Anterior cingulate cortex (tissue), 58 donors: ENCODE measurements at places on chromosomes 1 and 21.

GRCh38 chr1:34369701-34370455 lies 193.2 kb downstream of the C1orf94 start:
- no peak for DNase-seq

DNA sequence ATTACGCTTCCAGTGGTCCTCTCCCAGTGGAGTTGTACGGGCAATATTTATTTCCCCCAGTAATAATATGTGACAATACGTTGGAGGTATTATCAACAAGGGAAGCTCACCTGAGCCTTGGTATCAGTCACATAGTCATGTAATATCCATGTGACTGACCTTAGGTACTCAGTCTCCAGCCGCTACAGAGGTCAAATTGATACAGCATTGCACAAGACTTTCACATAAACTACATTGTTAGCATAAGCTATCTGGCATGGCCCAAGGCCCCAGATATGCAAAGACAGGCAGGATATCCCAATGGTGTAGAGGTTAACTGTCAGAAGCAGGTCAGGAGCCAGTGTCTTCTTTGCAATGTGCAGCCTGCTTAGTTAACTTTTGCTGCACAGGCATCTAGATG lies 15.3 kb upstream of the CHIT1 start:
- no peak for DNase-seq

GRCh38 chr1:91129017-91129416 lies 107.2 kb upstream of the ZNF644 start:
- DNase-seq = no peak

DNA sequence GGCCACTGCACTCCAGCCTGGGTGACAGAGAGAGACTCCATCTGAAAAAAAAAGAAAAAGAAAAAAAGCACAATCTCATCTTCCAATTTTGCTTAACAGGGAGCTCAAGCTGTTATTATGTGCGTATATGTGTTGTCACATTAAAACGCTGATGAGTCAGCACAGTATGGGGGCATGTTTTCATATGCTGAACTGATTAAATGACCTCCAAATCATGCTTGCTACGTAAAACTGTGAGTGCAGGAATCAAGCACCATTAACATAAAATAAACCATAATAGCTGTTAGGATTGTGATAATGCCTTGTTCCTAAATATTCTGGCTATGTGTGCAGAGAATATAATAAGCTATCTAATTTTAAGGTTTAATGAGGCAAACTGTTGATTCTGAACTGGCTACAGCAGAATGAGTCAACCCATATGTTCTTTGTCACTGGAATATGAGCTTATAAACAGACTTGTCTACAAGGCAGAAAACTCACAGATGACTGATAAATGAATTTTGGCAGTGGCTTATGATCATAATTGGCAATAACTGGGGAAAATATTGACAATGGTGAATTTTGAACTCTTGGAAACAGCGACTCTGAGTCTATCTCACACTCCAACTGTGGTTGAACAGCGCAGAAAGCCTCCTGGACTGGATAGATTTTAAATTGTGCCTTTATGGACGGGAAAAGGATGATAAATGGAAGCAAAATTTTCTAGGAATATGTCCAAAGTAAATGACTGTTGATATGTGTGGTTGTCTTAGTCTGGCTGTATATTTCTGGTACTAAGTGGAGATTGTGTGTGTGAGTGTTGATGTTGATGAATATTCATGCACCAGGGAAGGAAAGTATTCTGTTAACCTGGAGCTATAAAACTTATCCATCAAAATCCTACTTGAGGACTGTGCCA lies 75.5 kb downstream of the VCAM1 start:
- no peak for DNase-seq

- no peak for DNase-seq
Measured at GRCh38 chr1:17831597-17831996, 76.5 kb downstream of the ACTL8 start.

GRCh38 chr1:28370239-28371009 lies 884 bp downstream of the PHACTR4 start:
- no peak for DNase-seq

- DNase-seq = no peak
Measured at GRCh38 chr1:244339073-244339692, 112.5 kb downstream of the ADSS2 start.

DNA sequence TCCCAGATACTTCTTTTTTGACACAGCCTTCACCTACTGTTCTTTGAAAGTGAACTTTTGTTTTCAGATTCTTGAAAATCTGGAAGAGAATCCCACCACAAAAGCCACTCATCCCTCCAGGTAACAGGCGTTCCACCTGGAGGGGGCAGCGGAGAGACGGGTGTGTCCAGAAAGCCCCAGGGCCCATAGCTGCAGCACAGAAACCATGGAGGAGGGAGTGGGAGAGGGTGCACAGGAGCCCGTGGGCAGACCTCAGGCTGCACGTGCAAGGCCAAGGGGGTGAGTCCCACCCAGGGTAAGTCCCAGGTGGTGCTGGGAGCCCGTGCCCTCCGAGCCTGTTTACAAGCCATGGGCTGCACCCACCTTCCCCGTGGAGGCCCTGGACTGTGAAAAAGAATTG lies 86.5 kb downstream of the PSMG1 start:
- no peak for DNase-seq

DNA sequence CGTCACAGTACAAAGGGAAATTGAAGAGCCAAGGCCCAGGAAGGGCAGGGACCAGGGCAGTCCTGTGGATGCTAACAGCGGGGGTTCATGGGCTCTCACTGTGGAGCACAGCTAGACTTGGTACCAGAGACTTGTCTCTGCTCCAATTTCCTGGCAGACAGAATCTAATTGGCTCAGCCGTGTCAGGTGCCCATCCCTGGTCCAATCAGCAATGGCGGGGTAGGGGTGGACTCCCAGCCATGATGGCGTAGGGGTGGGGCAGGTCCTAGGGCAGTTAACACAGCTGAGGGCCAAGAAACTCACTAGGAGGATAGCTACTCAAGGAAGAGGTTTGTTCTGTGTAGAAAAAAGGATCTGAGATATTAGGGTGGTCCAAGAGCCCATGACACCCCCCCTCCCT lies 39.9 kb upstream of the TENT5B start:
- no peak for DNase-seq

DNA sequence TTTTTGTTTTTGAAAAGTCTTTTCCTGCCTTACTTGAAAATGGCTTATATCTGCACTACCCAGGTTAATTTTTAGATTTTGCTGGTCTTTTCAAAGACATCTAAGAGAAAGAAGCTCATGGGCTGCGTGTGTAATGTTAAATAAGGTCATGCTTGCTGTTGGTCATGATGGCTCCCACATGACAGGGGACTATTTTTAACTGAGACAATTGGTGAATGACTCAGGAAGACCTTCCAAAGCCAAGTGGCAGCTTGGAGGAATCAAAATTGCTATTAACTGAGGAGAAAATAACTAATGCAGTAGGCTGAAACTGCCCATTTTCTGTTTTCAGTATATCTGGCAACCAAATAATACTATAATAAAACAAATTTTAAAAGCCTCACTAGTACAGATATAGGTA lies 117.1 kb upstream of the SPAG17 start:
- no peak for DNase-seq

DNA sequence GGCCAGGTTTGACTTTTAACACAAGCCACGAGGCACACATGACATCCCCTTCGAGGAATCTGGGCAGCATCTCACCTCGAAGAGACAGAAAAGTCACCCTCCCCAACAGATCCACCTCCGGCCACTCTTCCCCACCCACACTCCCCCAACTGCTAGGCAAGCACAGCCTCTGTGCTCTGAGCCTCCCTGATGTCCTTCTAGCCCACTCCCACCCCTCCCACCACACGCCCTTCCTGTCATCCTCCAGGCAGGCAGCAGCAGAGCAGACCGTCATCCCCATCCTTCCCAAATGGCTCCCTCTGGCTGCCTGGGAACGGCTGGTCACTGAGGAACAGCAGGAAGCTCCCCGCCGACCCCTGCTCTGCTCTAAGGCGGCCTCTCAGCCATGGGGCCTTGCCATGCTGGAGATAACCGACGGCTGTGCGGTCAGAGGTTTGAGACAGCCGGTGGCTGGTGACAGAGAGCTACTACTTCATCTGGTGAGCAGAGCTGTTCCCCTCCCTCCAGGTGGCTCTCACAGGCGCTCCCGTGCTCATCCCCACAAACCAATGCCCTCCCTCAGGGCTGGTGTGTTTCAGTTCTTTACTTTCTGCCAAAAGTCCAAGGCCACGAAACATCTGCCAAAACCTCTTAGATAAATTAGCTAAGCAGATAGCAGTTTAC lies 25.6 kb downstream of the NPHP4 start:
- DNase-seq = no peak
